ENCODE measurements at places on chromosomes 7 and 10.

DNA sequence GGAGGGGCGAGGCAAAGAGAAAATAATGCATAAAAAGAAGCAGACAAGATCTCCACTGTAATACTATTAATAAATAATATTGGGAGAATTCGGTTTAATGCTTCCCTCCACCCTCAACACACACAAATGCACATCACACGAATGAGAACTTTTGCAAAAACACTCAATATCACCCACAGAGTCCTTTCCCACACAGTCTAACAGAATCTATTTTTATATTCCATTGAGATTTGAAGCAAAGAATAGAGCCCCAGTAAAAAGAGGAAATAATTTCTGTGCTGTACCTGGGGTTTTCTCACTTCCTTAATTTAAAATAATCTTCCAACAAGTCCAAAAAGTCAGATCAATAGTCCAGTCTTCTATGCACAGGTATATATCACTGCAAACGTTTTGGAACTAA is 17.0 kb downstream of the PIK3AP1 start:
- DNase-seq: no peak

DNA sequence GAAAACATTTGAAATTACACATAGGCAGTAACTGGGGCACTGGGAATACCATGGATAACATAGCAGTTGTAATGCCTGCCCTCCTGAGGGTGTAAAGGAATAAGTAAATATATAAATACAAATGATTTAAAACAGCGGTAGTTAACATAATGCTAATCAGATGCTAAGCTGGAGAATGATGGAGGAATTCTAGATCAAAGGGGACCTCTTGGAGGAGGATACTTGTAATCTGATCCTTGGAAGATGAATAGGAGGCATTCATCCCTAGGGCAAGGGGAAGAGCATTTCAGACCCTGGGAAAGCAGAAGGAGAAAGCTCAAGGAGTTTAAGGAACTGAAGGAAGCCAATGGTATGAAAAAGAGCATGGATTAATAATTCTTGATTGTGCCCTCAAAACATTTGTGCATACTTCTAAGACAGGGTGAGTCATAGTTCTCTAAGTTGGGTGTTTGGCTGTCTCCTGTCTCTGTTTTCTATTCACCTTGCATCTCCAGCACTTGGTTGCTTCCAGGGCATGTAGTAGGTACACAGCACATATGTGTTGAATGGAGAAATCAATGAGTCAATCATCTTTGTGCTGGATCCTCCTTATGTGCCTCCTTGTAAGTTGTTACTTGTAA is 54.8 kb upstream of the PLPP4 start:
- no peak for DNase-seq

DNA sequence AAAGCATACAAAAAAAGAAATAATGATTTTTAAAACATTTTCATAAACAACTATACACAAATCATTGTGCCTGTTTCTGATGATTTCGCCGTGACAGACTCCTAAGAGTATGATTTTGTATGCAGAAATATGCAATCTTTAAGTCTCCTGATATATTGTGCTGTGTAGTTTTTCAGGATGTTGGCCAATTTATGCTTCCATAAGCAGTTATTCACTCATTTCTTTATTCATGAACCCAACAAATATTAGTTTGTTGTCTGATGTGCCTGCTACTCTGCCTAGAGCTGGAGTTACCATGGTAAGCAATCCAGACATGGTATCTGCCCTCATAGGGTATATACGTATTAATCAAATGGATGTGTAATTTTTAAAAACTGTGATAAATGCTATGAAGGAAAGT is 40.4 kb downstream of the PRR15 start:
- no peak for DNase-seq

- DNase-seq: peak; percentile 64
Observed at GRCh38 chr10:112875476-112876267, 74.4 kb upstream of the TCF7L2 start.

DNA sequence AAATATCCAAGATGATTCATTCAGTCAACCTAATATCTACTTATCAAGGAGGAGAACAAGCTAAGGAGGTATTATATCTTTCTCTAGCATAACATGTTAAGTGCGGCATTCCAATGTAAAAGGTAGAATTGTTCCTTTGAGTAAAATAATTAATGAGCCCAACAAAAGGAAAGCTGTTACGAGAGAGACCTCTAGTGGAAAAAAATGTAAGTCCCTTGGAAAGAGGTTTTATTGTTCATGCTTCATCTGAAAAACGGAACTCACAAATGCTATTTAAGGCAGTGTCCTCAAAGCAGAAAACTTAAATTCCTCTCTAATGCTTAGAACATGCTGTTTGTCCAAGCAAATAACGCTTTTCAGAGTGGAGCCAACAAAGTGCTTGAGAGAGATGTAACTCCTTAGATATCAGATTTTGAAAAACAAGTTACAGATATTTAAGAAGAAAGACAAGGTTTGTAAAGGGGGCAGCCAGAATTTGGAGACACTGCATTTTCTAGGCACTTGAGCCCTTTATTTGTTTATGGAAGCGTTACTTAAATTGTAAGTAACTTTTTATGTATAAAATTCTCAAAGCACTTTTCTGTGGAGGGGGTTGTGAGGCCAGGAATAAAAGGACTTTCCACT is 119.9 kb downstream of the TFEC start:
- peak; percentile 78 for DNase-seq

GRCh38 chr7:139526578-139527544 is 3.4 kb downstream of the CLEC2L start:
- no peak for DNase-seq

GRCh38 chr10:90635111-90635765 is 222.6 kb downstream of the HTR7 start:
- no peak for DNase-seq

DNA sequence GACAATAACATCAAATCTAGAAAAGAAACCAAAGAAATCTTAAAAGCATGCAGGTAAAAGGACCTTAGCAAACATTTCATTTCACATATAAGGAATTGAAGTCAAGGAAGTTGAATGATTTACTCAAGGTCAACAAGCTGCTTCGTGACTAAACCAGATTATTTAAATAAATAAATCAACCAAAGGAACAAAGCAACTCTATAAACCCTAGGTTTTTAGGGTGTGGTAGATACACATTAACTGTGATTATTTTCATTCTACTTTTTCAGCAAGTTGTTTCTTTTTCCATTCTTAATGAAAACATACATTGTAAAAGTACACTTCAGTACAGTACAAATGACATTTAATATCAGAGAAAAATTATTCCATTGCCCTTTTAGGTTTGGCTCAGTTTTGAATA is 382.0 kb upstream of the STEAP1 start:
- DNase-seq: peak; percentile 47

- DNase-seq: no peak
Observed at GRCh38 chr10:15704581-15704968, 15.1 kb downstream of the ITGA8 start.

DNA sequence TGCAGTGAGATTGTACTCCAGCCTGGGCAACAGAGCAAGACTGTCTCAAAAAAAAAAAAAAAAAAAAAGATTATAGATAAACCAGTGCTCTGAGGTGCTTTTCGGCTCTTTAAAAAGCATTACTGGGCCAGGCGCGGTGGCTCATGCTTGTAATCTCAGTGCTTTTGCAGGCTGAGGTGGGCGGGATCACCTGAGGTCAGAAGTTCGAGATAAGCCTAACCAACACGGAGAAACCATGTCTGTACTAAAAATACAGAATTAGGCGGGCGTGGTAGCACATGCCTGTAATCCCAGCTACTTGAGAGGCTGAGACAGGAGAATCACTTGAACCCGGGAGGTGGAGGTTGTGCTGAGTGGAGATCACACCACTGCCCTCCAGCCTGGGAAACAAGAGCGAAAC is 6.6 kb upstream of the HNRNPF start:
- no peak for DNase-seq

DNA sequence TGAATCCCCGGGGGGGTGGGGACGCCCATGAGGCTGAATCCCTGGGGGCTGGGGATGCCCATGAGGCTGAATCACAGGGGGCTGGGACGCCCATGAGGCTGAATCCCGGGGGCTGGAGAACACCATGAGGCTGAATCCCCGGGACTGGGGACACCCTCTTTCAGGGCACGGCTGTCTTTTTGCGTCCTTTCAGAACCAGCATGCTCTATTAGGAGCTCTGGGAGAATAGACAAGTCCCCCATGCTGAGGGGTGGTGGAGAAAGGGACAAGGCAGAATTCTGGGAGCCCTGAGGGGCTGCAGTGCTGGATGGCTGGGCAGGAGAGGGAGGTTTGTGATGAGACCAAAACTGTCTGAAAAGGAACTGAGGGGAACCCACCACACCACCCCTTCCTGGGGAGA is 257.3 kb upstream of the TCERG1L start:
- DNase-seq: no peak

DNA sequence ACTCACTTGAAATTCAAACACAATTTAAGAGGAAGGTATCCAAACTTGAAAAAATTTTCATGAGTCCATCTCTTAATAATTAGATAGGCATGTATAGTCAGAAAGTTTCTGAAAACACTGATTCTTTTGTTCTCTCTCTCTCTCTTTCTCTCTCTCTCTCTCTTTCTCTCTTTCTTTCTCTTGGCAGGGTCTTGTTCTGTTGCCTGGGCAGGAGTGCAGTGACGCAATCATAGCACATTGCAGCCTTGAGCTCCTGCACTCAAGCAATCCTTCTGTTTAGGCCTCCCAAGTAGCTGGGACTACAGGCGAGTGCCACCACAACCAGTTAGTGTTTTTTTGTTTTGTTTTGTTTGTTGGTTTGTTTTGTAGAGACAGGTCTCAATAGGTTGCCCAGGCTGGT is 59.3 kb downstream of the PRTFDC1 start:
- DNase-seq: no peak

- peak; percentile 54 for DNase-seq
Observed at GRCh38 chr10:3825244-3825643, 40.2 kb upstream of the KLF6 start.

GRCh38 chr10:79628988-79629954 is 18.5 kb downstream of the SFTPA1 start:
- no peak for DNase-seq

GRCh38 chr7:79692015-79692414 is 238.5 kb upstream of the MAGI2 start:
- DNase-seq: no peak

GRCh38 chr10:49743464-49744075 is 18.6 kb downstream of the OGDHL start:
- no peak for DNase-seq

DNA sequence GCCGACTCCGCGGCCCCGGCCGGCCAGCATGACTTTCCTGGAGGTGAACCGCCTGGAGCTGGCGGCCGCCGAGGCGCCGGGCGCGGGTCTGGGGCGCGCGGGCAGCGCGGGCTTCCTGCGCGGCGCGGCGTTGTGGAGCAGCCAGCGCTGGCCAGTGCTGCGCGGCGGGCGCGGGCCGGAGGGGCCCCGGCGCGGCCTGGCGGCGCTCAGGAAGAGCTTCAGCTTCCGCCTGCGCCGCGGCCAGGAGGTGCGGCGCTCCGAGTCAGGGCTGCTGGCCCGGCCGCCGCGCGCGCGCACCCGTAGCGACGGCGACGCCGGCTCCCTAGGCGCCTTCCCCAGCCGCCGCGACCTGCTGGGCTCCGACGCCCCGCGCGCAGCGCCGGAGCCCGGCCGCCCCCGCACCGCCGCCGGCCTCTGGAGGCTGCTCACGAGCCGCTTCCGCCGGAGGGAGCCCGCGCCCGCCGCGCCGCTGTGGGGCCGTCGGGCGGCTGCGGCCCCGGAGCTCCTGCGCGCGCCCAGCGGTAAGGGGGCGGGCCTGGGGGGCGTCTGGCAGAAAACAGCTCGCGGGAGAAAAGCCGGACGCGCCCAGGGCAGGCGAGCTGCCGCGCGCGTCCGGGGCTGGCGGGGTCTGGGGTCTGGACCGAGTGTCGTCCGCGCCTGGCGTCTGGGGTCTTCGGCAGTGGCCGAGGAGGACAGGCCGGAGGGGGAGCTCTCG is 29.0 kb downstream of the AGAP3 start:
- peak; percentile 54 for DNase-seq

- DNase-seq: no peak
Observed at GRCh38 chr7:36040679-36041078, 112.4 kb upstream of the EEPD1 start.

DNA sequence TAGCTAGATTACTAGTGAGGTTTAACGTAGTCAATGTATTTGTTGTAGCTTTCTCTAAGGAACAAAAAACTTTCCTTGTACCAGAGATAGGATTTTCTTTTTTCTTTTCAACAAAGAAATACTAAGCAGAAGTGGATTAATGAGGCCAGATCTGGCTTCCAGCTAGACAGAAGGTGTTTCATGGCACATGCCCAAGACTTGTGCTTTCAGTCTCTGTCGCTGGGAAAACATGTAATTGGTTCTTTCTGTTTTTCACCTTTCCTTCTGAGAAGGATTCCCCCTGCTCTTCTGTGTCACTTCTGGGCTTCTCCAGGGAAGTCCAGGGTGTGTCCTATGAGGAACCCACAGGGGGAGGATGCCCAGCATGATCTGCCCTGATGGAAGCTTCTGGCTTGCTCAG is 492.2 kb downstream of the CCSER2 start:
- no peak for DNase-seq

GRCh38 chr7:1912593-1913465 is 242.8 kb downstream of the ELFN1 start:
- DNase-seq: no peak

- DNase-seq: no peak
Observed at GRCh38 chr7:129797214-129797789, 155.5 kb downstream of the UBE2H start.

- DNase-seq: peak; percentile 52
Observed at GRCh38 chr10:102540023-102540422, 36.3 kb downstream of the SUFU start.

DNA sequence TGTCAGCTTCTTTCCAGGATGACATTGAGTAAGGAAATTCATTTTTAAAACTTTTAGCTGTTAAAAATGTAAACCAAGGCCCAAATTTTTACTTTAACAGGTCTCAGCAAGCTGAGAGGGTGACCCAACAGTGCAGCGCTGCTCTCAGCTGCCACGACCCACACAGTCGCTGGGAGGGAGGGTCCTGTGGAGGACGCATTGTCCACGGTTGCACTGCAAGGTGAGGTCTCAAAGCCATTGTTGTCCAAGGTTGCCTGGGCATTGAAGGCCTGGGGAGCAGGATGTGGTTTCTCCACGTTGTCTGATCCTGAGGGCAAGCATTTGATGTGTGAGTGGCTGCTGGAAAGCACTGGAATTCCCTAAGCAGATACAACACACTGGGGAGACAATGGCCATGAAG is 15.1 kb upstream of the VIPR2 start:
- DNase-seq: no peak

DNA sequence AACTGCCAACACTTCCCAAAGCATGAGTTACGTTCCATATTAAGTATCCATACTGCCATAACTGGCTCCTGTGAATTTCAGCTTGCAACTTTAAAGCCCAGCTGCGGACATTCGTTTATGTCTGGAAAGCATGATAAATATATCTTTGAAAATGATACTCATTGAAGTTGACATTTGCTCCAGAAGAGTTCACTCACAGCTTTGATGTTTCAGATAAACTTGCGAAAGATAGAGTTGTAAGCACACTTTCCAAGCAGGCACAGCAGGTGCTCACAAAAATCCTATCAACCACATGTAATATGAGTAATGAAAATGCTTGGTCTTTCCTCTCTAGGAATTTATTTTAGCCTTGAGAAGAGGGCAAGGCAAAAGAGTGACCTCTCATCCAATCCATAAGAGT is 4.5 kb downstream of the CHCHD3 start:
- DNase-seq: no peak

GRCh38 chr7:141073641-141074161 is at the start of gene TMEM178B:
TMEM178B (plus strand) TSS chr7:141074064.
- peak; percentile 38 for DNase-seq

GRCh38 chr7:28570113-28570969 is 158.0 kb downstream of the CREB5 start:
- DNase-seq: no peak
